IPS DF 6.9 (cell line): ENCODE measurements at places on chromosomes 16 and 17.

- DNase-seq = no peak
Observed at GRCh38 chr17:73639932-73640331, 4.3 kb downstream of the SDK2 start.

DNA sequence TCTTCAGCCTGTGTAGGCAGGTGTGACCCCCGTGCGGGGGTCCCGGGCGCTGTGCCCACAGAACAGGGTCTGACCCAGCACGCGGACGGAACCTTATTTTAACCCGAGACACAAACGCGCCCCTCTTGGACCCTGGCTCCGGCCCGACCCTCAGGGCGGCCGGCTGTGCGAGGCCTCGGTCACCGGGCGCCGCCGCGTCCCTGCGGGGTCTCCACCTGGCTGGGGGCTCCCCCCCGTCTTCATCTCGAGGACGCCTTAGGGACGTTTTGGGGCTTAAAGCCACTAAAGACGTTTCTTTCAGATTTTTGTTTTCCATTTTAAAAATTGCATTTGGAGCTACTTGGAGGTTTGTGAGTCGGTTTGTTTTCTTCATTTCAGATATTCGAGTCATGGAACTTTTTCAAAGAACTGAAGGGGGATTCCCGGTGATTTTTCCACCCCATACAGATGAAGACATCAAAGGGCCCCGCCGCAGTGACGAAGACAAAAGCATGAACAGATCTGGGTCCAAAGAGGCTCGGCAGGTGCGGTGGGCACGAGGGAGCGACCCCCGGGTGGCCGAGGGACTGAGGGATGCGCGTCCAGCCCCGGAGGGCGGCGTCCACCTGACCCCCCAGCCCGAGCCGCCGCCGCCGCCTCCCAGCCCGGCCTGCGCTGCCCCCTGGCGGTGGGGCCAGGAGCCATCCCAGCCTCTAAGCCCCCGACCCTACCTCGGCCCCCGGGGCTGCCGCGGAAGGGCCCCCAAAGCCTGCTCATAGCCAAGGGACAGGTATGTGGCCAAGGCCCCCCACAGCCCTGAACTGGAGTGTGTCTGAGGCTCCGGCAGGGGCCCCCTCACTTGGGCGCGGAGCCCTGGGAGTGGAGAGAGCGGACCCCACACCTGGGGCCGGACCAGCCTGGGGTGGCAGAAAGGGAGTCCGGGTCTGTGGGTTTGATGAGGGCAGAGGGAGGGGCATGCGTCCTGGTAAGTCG, 3.8 kb upstream of the CD7 start:
- no peak for DNase-seq

GRCh38 chr16:65773301-65773874, 593.1 kb upstream of the CDH5 start:
- peak; percentile 48 for DNase-seq

DNA sequence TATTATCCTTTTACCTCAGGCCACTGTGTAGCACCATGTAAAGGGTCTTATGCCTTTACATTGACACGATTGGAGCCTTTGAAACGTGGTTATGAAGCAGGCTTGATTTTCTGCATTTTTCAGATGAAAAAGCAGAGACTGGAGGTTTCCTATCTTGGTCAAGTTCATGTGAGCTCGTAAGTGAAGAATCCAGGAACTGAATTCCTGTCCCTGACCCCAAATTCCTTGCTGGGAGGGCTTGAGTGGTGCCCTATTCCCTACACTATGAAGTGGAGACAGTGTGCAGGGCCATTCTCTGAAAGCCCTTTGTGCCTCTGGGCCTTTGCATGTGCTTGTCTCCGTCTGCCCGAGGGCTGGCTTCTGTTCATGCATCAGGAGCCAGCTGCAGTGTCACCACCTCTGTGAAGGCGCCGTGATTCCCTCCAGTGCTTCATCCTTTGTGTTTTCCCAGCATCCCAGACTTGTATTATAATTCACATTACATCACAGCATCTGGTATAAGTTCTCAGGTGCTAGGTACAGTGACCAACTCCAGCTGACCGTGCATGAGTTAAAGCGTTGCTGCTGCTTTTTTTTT, 181.1 kb downstream of the SNX29 start:
- no peak for DNase-seq

- no peak for DNase-seq
Observed at GRCh38 chr16:48611329-48612137, 1.6 kb upstream of the N4BP1 start.

- no peak for DNase-seq
Observed at GRCh38 chr17:79043931-79044320, 20.0 kb downstream of the C1QTNF1 start.

- DNase-seq = no peak
Observed at GRCh38 chr17:50148226-50149090, 2.0 kb downstream of the PPP1R9B start.

DNA sequence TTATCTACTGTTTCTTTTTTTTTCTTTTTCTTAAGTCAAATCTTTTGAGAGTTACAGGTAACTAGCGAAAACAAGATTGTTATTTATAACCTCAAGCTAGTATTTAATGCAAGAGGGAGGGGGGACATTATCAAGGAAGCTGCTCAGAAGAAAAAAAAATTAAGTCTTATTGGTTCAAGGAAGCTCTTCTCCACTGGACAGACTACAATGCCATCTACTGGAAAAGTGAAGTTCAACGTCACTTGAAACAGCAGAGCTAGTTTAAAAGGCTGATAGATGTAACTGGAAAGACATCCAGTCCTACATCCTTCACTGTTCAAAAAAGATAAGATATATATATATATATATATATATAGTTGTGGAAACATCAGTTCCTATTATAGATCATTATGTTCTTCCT, 418.0 kb upstream of the PSMD7 start:
- DNase-seq = no peak

DNA sequence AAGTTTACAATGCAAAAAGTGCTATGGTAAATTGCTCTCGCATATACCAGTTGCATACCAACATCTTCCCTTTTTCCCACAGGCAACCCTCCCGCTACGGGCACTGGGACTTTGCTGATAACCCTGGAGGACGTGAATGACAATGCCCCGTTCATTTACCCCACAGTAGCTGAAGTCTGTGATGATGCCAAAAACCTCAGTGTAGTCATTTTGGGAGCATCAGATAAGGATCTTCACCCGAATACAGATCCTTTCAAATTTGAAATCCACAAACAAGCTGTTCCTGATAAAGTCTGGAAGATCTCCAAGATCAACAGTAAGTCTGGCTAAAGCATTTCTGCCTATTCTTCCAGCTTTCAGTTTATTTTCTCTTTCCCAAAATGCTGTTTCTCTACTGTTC, 27.9 kb upstream of the HSBP1 start:
- no peak for DNase-seq

DNA sequence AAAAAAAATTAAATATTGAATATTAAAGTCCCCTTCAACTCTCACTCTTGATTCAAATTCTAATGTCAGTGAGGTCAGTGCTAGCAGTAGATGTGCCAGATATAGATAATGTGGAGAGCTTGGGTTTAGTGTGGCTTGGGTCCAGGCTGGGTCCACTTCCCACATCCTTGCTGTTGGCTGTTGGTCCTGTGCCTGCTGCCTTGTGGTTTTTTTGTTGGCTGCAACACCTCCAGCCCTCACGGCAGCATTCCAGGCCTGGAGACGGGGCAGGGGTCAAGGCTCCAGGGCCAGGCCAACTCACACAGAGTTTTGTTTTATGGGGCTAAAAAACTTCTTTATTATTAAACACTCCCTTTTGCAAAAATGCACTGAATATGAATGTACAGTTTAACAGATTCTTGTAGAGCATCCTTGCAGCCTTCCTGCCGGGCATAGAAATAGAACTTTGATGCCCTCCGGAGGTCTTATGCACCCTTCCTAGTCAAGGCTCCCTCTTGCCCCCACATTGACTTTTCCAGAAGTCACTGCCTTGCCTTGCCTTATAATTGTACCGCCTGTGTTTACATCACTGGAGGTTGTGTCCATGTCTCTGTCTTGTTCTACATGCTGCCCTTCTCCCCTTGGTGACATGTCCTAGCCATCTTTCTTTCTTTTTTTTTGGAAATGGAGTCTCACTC, 25.5 kb upstream of the MYO15B start:
- no peak for DNase-seq

GRCh38 chr17:16478649-16479048, 13.3 kb downstream of the LRRC75A start:
- no peak for DNase-seq

DNA sequence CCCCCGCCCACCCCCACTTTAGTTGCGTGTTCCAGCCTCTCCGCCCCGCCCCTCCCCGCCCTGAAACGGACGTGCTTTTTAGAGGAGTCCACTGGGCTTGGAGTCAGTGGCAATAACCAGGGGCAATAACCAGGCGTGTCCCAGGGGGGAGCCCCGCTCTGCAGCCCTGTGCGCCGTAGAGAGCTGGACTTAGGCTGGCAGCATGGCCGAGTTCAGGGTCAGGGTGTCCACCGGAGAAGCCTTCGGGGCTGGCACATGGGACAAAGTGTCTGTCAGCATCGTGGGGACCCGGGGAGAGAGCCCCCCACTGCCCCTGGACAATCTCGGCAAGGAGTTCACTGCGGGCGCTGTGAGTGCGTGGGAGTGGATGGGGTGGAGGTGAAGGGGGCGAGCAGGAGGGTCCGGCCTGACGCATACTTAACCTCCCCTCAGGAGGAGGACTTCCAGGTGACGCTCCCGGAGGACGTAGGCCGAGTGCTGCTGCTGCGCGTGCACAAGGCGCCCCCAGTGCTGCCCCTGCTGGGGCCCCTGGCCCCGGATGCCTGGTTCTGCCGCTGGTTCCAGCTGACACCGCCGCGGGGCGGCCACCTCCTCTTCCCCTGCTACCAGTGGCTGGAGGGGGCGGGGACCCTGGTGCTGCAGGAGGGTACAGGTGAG, at the start of gene ALOX15B:
Gene ALOX15B (plus strand): TSS at position 106 of the 657 bp plus-strand sequence. CDS start 97 bp downstream, at position 203.
- no peak for DNase-seq

DNA sequence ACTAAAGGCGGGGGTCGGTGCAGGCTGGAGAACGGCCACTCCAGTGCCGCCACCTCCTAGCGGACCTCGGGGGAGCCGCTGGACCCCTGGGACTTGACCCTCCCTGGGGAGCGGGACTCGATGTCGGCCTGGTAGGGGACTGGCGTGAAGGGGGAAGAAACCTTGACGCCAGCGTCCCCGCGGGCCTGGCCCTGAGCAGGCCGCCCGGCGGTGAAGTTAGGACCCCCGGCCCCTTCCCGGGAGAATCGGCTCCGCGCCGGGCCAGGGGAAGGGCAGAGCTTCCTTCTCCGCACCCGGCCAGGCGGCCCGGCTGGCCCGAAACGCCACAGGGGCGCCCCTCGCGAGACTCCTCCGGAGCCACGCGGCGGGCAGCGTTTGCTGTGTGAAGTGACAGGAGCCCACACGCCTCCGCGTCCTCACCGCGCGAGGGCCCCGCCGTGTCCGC, 389 bp downstream of the DUS1L start:
- no peak for DNase-seq

GRCh38 chr16:11067697-11068141, 123.4 kb downstream of the CLEC16A start:
- DNase-seq = no peak

DNA sequence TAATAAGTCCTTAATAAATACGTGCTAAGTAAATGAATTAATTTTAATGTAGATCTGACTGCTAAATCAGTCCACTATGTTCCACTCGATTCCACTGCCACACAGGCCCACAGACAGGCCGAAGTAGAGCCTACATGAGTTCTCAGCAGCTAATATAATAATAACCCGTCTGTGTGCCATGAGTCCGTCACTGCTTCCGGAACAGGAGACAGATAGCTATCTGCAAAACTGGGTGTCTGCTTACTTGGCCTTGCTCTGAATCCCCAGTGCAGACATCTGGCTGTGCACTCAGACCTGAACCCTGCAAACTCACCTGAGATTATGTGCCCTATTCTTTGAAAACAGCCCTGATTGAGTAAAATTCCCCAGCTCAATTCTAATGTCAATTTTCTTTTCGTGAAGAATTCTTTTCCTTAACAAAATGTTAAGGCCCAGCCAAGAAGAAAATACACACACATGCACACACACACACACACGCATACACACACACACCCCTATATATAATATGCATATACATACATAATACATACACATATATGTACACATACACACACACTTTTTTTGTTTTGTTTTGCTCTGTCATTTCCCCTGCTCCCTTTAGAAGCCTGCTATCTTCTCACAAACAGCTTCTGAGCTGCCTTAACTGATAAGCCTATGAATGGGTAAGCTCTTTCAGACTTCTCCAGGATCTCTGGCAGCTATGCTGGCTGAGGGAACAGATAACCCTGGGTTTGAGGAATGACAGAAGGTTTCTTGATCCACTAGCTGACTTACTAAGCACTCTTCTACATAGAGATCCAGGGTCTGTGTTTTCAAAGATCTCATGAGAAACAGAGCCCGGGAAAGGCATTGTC, 39.8 kb upstream of the TOM1L1 start:
- DNase-seq = no peak

GRCh38 chr17:43778337-43779144, at the start of gene DUSP3:
TSS of gene DUSP3 (minus strand) at chr17:43778977. CDS start at chr17:43778924, 53 bp downstream.
- DNase-seq = no peak

DNA sequence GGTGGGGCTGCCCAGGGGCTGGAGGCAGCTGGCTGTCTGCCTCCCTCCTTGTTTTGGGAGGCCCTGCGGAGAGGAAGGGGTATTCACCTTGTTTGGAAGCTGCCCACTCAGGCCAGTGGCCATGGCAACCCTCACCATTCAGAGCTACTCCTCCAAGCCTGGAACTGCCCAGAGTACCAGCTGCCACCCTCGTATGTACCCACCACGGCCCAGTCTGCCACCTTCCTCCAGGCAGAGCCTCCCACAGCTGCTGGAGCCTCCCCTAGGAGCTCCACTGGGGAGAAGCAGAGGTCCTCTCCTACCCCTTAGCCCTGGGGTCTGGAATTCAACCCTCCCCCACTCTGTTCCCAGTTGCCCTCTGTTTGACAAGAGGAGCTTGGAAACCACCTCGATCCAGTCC, 90.7 kb downstream of the AXIN2 start:
- DNase-seq = no peak

DNA sequence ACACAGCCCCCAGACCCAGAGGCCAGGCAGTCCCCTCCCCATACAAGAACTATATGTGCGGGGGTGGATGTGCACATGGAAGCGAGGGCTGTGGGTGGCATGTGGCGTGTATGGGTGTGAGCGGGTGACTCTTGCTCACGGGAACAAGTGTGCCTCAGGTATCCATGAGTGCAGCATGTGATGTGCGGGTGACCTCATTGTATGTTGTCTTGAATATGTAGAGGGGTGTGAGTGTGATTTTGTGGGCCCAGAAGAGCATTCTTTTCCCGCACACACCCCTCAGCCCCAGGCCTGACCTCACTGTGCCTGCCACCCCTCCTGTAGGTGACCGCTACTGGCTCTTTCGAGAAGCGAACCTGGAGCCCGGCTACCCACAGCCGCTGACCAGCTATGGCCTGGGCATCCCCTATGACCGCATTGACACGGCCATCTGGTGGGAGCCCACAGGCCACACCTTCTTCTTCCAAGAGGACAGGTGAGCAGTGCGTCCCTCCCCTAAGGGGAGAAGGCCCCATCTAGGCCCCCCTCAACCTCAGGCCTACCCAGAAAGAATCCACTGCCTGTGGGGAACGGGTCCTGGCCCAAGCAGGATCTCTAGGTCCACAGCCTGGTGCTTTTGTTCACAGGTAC, 17.4 kb downstream of the MMP15 start:
- DNase-seq = no peak
